Kasumi-1 (cell line): ENCODE measurements at places on chromosomes 11 and 22.
A peak's percentile ranks its signal among the peaks of the same experiment; 100 is the strongest.

DNA sequence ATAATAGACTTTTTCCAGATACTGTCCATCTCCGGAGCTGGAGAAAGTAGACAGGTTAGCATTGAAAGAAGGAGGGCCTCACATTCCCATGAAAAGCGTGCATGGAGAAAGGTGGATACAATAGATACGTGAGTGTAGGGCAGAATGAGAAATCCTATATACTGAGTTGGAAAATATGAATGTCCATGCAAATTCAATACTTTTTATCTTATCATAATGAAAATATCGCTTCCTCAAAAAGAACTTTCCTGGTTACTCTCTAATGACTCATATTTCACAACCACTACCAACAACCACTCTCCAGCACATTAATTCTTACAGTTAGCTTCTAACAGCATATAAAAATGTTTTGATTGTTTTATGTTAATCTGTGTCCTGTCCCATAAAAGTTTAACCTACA, 22.0 kb upstream of the MS4A6A start:
- DNase-seq = no peak

DNA sequence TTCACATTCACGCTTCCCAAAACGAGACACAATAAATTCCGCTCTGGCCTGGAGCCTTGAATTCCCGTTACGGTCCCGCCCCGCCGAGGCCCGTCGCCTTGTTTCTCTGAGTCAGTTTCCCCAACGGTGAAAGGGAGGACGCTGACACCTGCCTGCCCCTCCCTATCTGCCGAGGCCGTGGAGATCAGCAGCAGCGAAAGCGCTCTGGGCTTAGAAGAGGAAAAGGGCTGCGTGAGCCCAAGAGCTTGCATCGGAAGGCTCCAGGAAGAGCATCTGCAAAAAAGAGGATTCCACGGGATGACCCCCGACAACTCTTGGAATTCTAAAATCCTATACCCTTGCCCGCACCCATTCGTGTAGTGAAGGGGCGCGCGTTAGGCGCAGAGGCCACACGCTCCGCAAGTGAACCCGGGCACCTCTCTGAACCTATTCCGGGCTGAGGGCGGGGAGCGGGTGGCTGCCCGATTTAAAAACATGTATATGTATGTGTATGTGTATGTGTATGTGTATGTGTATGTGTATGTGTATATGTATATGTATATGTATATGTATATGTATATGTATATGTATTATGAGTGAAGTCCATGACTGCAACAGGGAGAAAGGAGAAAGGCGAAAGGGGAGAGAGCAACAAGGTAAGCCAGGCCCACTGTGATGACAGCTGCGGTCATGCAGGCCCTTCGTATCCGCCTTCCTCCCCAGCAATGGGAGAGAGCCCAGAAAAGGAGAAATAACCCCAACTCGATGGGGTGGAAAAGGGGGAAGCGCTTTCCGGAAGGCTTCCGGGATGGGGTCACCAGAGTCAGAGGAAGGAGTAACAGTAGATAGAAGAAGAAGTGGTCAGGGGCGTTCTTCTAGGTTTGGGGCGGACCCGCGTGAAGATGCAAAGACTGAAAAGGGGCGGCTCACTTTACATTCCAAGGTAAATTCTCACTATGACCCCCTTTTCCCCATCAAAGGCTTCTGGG, 948 bp upstream of the MRTFA start:
- DNase-seq = peak; percentile 89

- no peak for DNase-seq
Observed at GRCh38 chr11:31141789-31142188, 227.8 kb downstream of the DCDC1 start.

DNA sequence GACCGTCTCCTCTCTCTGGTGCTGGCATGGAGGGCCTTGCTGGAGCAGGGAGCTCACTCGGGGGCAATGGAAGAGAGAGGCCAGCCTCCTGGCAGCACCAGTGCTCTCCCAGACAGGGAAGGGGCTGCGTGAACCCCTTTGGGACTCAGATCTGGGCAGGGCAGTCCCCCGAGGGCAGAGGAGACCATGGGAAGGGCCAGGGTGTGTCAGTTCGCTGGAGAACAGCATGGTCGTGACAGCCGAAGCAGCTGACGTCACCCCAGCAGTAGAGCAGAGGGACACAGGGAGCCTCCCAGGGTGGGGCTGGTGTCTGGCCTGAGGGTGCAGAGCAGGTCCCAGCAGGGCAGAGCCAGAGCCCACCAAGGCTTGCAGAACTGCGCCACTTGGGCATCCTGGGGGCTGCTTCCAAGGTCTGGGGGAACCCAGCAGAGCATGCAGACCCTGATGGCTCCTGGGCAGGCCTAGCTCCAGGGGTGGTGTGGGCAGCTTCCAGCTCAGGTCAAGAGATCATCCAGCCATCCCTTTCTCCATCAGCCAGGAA, 71.0 kb upstream of the KCNQ1OT1 start:
- DNase-seq = no peak

DNA sequence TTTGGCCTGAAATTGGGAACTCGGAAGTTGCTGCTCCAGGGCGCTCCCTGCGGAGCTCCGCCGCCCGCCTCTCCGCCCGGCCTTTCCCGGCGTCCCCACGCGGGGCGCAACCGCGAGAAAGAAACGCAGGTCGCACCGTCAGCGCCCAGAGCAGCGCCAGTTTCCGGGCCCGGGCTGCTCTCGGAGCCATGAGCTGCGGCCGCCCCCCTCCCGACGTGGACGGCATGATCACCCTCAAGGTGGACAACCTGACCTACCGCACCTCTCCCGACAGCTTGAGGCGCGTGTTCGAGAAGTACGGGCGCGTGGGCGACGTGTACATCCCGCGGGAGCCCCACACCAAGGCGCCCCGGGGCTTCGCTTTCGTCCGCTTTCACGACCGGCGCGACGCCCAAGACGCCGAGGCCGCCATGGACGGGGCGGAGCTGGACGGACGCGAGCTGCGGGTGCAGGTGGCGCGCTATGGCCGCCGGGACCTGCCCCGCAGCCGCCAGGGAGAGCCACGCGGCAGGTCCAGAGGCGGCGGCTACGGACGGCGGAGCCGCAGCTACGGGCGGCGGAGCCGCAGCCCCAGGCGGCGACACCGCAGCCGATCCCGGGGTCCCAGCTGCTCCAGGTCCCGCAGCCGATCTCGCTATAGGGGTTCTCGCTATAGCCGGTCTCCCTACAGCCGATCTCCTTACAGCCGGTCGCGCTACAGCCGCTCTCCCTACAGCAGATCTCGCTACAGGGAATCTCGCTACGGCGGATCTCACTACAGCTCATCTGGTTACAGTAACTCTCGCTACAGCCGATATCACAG, 521 bp downstream of the SRSF8 start:
- peak; percentile 76 for DNase-seq

DNA sequence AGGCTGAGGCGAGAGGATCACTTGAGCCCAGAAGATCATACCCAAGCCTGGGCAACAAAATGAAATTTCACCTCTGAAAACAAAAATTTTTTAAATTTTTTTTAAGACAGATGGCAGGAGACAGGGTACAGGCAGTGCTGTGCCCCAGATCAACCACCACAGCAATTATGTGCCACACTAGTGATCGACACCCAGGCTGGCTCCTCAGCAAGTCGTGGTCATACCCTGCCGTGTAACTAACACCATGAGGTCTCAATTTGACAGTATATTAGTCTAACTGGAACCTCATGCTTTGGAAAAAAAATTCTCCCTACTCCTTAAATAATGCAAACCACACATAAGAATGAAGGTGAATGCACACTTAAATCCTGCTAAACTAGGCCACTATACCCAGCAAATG, 8.3 kb downstream of the SF3A1 start:
- no peak for DNase-seq

GRCh38 chr22:31275576-31275975, 16.7 kb downstream of the PIK3IP1 start:
- no peak for DNase-seq

DNA sequence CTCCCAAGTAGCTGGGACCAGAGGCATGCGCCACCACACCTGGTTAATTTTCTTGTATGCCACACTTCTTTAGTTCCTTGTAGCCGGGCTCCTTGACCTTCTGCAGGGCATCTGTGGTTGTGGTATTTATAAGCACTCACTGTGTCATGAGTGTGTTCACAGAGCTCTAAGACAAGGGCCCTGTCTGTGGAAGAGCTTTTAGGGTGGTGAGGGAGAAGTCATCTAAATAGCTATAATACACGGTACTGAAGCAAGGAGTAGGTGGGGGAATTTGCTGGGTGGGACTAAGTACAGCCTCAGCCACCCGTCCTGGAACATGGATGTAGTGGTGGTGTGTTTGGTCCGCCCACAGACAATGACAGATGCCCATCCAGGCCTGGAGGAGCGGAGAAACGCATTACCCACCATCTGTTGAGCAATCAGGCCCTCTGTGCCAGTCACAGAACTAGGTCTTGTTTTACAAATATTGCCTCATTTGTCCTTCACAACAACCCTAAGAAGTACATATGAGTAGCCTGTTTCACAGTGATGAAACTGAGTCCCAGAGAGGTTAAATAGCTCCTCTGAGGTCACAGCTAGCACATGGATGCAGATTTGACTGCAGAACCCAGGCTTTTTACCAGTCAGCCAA, 10.1 kb downstream of the ACO2 start:
- no peak for DNase-seq

DNA sequence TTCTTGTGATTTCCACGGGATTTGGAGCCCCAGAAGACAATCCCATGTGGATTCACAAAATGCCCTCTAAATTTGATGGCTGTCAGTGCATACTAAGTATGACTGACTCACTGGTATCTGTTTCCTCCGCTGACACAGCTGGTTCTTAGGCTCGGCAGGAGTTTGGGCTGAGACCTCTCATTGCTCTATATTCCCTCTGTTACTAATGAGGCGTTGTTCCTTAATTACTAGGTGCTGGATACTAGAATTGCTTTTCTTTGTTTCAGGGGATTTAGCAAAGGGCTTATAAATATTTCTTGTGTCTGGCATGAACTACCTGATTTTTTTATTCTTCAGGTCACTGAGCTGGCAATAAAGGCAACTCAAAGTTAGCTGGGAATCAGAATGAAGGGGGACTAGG, 53.2 kb upstream of the EHF start:
- no peak for DNase-seq

GRCh38 chr11:59259867-59260475, 47.2 kb upstream of the MPEG1 start:
- DNase-seq = no peak

DNA sequence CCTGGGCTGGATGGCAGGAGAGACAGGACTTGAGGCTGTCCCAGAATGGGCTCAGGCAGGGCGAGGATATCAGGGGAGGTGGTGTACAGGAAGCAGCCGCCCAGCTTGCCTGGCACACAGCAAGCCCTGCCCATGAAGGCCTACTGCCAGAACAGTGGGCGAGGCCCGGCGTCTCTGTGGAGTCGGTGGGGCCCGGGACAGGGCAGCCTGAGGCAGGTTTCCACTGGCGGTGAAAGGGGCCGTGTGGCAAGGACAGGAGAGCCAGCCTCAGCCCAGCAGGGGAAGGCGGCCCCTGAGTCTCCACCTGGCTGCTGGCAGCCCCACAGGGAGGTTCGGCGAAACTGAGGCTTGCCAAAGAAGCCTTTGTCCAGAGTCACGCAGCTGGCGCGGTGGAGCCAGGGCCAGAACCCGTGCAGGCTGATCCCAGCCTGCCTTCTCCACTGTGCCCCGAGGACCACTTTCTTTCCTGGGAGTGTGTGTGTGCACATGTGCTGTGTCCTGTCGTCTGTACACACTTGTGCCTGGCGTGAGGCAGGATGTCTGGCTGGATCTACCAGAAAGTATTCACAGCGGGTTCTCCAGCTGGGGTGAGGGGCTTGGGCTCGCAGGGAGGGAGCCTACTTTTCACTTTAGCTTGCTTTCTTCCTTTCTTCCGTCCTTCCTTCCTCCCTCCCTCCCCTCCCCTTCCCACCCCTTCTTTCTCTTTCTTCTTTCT, 1.2 kb downstream of the TSPO start:
- peak; percentile 43 for DNase-seq

DNA sequence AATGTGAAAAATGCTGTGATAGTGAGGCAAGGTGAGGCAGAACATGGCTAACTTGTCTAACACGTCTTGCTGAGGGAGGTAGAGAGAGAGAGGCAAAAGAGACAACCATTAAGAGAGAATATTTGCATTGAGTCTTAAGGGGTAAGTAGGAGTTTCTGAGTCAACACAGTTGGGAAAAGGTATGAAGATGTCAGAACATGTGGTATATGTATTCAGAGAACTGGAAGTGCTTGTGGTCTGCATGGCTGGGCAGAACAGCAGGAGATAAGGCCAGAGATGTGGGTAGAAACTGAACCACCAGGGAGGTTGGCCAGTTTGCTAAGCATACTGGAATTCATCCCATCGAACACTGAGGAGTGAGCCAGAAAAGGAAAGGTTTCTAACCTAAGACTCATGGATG, 25.0 kb upstream of the SLC5A1 start:
- DNase-seq = no peak

- DNase-seq = peak; percentile 30
Observed at GRCh38 chr11:66020618-66021357, 5.5 kb downstream of the CATSPER1 start.

GRCh38 chr11:127844876-127845275, 742.5 kb downstream of the ETS1 start:
- no peak for DNase-seq
